GM20000 (cell line): ENCODE measurements at places on chromosomes 16 and 17.
A peak's percentile ranks its signal among the peaks of the same experiment; 100 is the strongest.

GRCh38 chr16:59432896-59433295 is 698.8 kb upstream of the GOT2 start:
- DNase-seq: no peak

DNA sequence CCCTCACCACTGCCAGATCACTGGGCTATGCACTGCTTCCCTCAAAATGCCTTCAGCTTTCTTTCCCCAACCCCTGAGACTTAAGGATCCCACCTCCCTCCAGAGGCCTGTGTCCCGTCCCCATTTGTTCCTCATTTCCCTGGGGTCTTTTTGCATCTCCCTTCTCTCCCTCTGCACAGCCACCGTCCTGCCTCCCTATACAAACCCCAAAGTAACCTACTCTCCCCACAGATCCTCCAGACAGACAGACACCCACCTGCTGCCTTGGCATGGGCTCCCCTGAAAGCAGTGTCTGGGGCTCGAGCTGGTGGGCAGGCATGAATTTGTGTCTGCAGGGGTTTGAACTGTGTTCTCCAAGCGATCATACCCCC is 69.4 kb upstream of the TNRC6C start:
- no peak for DNase-seq

GRCh38 chr17:76704805-76705204 is 6.0 kb downstream of the MXRA7 start:
- DNase-seq: no peak

GRCh38 chr16:87286839-87287626 is 30.2 kb downstream of the C16orf95 start:
- DNase-seq: no peak

GRCh38 chr17:78357672-78358537 is 2.0 kb downstream of the SOCS3 start:
- DNase-seq: no peak

- DNase-seq: peak; percentile 42
Measured at GRCh38 chr17:59361916-59362810, 30.7 kb downstream of the YPEL2 start.

DNA sequence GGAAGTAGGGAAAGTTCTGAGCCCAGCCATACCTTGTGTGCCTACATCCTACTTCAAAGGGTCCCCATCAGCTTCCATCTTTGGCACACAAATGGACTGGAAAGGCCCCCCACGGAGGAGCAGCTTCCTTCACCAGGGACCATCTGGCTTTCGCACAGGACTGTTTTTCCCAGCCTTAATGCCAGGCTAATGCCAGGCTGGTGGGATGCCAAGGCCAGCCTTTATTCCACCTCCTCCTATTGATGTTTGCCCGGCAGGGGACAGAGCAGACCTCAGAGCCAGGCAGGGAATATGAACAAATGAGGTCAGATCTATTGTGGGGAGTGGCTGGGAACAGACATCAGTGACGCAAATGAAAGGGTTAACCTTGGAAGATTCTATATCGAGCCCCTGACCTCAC is 5.7 kb downstream of the GPR179 start:
- DNase-seq: no peak
